ENCODE measurements at places on chromosomes 3 and 15. TPM values are rescaled to one million over a fixed set of nuclear protein-coding genes. Genes with fewer than 3 reads are reported as not detected.

Gene FGF12
- total RNA-seq: 0.43 TPM

DNA sequence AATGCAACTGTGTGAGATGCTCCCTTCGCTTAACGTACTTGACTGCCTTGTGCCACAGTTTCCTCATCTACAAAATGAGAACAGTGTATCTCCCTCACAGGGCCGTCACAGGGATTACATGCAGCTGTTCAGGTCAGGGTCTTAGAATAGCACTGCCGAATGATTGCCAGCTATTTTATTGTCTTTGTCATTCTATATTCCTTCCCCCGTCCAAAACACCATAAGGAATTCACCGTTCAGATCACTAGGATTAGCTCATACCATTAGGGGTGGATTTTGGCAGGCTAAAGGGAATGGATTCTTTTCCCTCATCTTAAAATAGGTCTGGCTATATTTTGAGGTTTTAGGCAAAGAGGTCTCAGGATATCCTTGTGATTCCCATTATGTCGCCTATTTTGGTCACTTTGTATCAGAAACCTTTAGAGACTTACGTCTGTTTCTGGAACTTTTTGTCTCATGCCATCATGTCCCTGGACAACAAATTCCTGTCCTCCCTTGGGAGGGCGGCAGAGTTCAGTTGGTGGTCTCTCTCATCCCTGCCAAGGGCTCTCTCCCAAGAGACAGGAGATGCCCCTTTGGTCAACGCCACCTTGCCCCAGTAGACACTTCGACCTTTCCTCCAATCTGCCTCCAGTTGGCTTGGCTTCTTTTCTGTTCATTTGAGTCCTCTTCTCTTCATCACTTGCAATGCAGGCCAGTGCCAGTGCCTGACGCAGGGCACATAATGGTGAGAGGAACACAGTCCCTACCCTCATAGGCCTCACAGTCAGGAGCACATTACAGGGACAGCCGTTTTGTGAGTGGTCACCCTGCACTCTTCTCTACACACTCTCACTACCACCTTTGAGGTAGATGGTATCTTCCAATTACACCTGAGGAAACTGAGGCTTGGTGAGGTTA lies 171.6 kb upstream of the BHLHE40 start:
- H3K27ac ChIP-seq: peak overlapping the region; percentile 74
- H3K4me1 ChIP-seq: no peaks in the 10 kb centered on the region
- H3K36me3 ChIP-seq: peaks cover 32% of the 10 kb centered on the region
- no peak overlapping the region for H3K4me3 ChIP-seq
- H3K27me3 ChIP-seq: no peaks in the 10 kb centered on the region
- DNase-seq: no peak

DNA sequence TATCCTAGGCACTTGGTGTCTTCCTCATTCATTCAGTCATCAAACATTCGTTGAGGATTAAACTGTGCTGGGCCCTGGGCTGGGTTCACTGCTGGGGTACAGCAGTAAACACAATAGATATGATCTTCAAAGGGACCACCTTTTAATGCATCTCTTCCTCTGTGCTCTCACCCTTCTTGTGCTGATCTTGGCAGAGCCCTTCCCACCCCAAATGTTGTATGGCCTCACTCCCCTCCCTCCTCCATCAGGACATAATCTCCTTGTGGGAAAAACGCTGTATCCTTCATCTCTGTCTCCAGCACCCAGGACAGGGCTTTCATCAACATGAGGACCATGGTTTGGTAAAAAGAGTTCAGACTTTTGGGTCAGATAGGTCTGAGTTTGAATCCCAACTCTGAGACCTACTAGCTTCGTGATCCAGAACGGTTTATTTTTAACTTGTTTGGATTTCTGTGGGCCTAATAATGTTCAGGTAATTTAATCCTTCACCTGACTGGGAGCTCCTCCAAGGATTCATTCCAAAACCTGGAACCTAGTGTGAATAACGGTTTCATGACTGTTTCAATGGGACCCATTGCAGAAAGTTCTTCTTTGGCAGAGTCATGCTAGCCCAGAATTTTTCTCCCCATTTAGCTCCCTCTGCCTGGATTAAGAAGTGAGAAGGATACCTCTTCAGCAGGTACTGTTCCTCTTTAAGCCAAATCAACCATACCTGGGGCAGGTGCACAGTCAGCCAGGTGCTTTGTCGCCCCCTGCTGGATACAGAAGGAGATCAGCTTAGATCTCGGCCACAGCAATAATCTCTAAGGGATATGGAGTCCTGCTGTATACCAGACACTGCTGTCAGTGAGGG lies 5.2 kb upstream of the WNT7A start:
- H3K27ac ChIP-seq: no peak overlapping the region
- H3K27me3 ChIP-seq: no peaks in the 10 kb centered on the region
- peak; percentile 31 for DNase-seq
- H3K4me1 ChIP-seq: no peaks in the 10 kb centered on the region

DNA sequence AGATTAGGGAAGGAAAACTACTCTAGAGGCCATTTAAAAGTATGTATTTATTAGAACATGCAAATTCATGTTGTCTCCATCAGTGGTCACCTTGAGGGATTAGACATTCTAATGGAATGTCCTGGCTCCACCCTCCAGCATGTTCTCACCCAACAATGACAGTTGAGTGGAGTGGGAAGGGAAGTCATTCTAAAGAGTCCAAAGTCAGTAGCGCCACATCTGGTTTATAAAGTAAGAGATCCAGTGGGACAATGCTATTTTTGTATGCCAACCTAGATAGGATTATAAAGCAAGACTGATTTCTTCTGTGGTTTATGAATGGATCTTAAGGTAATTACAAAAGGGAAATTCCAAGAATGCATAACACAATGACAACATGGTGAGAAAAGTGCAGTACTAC lies 33.3 kb downstream of the SLC24A1 start:
- no peak for DNase-seq
- H3K27me3 ChIP-seq: no peaks in the 10 kb centered on the region
- H3K36me3 ChIP-seq: peaks cover 25% of the 10 kb centered on the region
- H3K4me3 ChIP-seq: no peak overlapping the region
- no peaks in the 10 kb centered on the region for H3K4me1 ChIP-seq

Gene PCOLCE2
- total RNA-seq: 58.1 TPM

- H3K4me1 ChIP-seq: no peaks in the 10 kb centered on the region
- no peak overlapping the region for H3K4me3 ChIP-seq
- DNase-seq: no peak
- H3K36me3 ChIP-seq: peaks cover 29% of the 10 kb centered on the region
- H3K27me3 ChIP-seq: no peaks in the 10 kb centered on the region
Observed at GRCh38 chr3:105722943-105723556, 145.8 kb downstream of the CBLB start.

DNA sequence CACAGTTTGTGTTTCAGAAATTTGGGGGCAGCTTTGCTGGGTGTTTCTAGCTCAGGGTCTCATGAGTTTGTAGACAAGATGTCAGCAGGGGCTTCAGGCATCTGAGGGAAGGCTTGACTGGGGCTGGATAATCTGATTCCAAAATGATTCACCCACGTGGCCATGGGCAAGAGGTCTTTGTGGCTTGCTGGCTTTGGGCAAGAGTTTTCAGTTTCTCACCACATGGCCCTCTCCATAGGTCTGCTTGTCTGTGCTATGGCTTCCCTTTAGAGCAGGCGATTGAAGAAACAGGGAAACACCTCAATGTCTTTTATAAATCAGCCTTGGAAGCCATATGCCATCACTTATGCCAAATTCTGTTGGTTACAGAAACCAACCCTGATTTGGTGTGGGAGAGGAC lies 11.9 kb downstream of the RPS27L start:
- no peak overlapping the region for H3K27ac ChIP-seq
- H3K4me1 ChIP-seq: no peaks in the 10 kb centered on the region
- no peaks in the 10 kb centered on the region for H3K27me3 ChIP-seq
- DNase-seq: no peak

GRCh38 chr3:58155838-58156237 lies 54.9 kb downstream of the DNASE1L3 start:
- H3K4me1 ChIP-seq: no peaks in the 10 kb centered on the region
- no peak for DNase-seq
- H3K27me3 ChIP-seq: no peaks in the 10 kb centered on the region
- H3K36me3 ChIP-seq: peaks cover 34% of the 10 kb centered on the region
- no peak overlapping the region for H3K27ac ChIP-seq
- no peak overlapping the region for H3K4me3 ChIP-seq

All from ascending aorta (tissue), 2 donors.